ENCODE measurements at places on chromosomes 11 and 22.
A peak's percentile ranks its signal among the peaks of the same experiment; 100 is the strongest.

- DNase-seq = no peak
Observed at GRCh38 chr22:42561856-42562255, 8.1 kb downstream of the SERHL2 start.

GRCh38 chr11:113876074-113876797 lies 864 bp upstream of the USP28 start:
- no peak for DNase-seq

GRCh38 chr11:62432695-62433094 lies 13.9 kb downstream of the SCGB1A1 start:
- DNase-seq = no peak

DNA sequence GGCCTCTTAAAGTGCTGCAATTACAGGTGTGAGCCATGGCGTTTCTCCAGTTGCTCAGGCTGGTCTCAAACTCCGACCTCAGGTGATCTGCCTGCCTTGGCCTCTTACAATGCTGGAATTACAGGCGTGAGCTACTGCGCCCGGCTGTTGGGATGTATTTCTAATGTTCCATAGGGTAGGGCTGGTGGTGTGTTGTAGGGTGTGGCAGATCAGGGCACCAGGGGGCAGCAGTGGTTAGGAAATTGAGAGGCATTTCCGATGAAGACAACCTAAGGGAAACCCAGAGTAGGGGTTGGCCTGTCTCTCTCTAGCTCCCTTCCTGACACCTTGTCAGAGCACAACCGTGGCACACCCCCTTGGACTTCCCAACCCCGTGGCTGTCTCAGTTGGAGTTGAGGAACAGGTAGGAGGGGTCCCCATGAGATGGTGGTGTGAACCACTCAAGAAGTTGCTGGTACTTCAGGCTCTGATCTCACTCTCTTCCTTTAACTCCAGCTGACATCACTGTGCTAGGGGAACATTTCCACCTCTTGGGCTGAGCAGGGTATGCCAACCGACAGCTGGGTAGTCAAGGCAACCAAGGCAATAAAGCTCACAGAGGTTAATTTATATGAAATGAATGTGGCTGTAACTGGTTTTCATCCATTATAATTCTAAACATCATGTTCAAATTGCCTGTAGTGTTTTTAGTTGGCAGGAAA lies 33.0 kb downstream of the YWHAH start:
- no peak for DNase-seq

DNA sequence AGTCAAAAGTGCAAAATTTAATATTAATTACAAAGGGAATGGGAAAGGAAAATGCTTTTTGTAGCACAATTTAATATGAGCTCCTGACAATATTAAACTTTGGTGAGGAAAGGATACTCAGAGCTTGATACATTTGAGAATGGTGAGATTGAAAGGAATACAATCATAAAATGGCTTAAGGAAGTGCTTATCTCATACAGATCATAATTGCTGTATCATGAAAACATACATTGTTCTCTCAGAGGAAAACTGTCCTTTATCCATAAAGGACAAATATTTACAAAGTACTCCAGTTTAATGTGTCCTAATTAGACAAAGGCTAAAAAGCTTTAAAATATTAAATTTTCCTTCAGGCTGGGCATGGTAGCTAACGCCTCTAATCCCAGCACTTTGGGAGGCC lies 260.4 kb downstream of the TMEM135 start:
- DNase-seq = no peak

- DNase-seq = no peak
Observed at GRCh38 chr11:25908726-25909125, 423.2 kb upstream of the ANO3 start.

GRCh38 chr11:35402751-35403660 lies 16.4 kb downstream of the SLC1A2 start:
- no peak for DNase-seq

GRCh38 chr11:44110231-44110679 lies 14.8 kb downstream of the EXT2 start:
- no peak for DNase-seq

- DNase-seq = no peak
Observed at GRCh38 chr11:13679768-13680167, 11.3 kb downstream of the FAR1 start.

DNA sequence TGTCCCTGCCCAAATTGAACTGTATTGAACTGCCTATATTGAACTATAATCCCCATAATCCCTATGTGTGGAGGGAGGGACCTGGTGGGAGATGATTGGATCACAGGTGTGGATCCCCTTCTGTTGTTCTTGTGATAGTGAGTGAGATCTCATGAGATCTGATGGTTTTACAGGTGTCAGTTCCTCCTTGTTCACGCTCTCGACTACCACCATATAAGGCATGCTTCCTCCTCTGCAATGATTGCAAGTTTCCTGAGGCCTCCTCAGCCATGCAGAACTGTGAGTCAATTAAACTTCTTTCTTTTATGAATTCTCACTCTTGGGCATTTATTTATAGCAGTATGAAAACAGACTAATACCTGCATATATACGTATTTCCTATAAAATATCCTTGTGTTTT lies 206.5 kb upstream of the PDGFD start:
- no peak for DNase-seq

DNA sequence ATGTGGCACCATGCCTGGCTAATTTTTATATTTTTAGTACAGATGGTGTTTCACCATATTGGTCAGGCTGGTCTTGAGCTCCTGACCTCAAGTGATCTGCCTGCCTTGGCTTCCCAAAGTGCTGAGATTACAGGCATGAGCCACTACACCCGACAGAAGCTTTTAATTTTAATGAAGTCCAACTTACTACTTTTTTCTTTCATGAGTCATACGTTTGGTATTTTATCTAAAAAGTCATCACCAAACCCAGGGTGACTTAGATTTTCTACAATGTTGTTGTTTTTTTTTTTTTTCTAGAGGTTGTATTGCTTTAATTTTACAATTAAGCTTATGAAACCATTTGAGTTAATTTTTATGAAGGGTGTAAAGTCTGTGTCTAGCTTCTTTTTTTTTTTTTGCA lies 34.9 kb downstream of the JRKL start:
- no peak for DNase-seq

DNA sequence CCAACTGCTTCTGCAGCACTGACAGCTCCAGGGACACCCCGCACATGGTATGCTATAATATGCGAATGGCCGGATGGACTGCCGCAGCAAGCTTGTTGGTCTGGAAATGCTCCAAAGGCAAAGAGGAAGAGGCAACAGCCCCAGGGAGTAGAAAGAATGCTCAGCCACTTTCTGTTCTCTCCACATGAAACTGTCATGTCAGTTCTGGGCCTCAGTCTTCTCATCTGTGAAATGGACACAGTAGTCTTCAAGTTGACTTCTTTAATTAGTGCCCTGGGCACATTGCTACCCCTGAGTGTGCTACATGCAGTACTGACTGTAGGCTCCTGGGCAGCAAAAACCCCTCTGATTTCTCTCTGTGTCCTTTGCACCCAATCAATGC lies 19.9 kb downstream of the IL10RA start:
- no peak for DNase-seq

- DNase-seq = no peak
Observed at GRCh38 chr11:16987205-16987568, 27.0 kb downstream of the PLEKHA7 start.

- no peak for DNase-seq
Observed at GRCh38 chr11:67466962-67467771, 1.9 kb downstream of the TMEM134 start.

- no peak for DNase-seq
Observed at GRCh38 chr11:13761250-13761649, 92.8 kb downstream of the FAR1 start.

- no peak for DNase-seq
Observed at GRCh38 chr11:106088896-106089295, 11.4 kb downstream of the AASDHPPT start.

DNA sequence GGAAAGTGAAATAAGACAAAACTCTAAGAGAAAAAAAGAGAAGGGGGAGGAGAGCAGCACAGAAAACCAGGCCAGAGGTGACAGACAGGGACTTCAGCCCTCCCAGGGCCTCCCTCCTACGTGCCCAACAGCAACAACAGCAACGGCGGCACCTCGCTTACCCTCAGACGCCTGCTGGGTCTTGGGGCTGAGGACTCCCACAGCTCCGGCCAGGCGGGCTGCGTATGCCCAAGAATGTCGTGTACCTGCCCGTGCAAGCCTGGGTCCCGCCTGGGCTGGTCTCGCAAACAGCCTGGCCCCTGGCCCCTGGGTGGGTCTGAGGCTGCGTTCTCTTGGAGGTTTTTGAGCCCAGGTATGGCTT lies 30.5 kb downstream of the ARAP1 start:
- no peak for DNase-seq

DNA sequence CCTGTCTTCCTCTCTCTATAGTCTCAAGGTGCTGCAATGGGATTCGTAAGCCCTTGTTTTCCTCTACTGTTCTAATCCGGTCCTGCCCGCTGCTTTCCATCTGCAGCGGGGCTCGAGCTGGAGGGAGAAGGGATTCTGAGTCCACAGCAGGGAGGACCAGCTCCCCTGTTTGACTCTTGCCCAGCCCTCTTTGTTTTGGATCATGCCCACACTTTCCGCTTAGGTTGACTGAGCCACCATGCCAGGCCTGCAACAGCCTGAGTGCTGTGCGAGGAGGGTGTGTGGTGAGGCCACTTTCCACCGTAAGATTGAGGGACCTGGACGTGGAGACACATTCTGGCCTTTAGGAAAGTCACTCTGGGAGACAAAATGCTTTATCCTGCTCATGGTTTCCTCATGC lies 58.3 kb downstream of the CEP164 start:
- DNase-seq = no peak

DNA sequence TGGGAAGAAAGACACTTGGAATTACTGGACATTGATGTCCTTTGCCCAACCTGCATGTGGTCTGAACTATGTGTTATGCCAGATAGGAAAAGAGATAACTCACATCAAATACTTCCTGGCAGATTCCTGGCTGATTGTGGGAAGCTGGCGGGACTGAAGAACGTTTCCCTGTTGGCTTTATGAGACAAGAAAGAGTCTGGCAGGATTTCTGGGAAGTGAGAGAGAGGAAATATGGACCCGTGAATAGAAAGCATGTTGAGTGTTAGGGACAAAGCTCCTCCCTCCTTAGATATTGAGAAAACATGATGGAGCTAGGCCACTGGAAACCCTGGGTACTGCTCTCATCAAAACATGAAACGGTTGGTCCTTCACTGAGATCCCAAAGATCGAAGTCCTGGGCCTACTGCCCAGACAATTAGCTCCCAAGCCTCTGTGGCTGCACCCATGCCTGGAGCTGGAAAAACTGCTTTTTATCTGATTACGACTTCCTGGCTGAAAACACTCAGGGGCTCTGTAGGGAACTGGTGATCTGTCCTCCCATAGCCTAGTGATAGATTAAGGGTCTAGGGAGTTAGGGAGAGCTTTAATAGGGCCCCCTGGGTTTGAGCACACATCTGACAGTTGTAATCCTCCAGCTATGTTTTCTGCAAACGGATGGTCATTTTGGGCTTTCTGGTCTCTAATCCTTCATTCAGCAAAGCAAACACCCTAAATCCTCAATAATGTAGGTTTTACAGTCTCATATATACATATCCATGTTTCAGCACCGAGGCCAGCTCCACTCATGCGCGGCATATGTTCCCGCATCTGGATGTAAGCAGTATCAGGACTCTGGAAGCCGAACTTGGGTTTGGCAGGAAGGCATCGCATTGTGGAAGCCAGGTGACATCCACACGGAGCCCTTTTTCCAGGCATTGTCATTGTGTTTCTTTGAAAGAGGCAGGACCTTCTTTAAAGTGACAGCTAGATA lies 6.1 kb upstream of the B3GAT1 start:
- DNase-seq = no peak

GRCh38 chr22:36478966-36479365 lies 2.5 kb downstream of the TXN2 start:
- DNase-seq = no peak

- DNase-seq = no peak
Observed at GRCh38 chr22:20615021-20615420, 107.6 kb downstream of the MED15 start.

GRCh38 chr11:30990625-30991296 lies 378.8 kb downstream of the DCDC1 start:
- DNase-seq = no peak

DNA sequence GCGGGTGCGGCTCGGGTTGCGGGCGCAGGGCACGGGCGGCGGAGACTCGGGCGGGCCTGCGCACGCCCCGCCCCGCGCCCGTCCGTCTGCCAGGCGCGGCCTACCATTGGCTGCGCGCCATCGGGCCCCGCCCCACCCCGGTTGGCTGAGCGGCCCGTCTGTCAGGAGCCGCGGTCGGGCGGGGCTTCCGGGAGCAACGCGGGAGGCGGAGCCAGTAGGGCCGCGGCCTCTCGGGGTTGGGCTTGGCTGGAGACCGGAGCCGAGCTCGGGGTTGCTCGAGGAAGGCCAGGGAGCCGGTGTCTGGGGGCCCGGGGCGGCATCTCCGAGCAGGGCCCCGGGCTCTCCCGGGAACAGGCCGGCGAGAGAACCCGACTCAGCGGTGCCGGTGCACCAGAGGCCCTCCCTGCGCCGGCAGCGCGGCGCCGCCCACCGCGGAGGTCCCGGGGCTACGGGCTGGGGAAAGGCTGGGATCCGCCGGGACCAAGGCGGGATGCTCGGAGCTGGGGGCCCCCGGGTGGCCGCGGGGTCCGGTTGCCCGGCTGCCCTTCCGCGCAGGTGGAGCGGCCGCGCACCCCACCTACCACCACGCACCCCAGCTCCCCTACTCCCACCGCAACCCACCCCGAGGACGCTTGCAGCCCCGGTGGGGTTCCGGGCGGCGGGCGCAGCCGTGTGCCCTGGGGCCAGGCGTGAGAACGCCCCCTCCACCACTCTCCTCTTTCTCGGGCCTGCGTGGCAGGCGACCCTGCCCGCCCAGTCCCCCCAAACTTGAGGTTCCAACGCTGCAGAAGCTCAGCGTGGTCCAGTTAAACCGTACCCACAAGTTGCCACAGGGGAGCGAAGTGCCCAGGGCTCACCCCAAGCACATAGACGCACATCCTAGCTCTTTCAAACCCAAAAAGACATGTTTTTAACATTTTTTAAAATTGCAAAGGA lies at the start of gene HRAS:
TSS of gene HRAS (minus strand) at position 58 of the 936 bp plus-strand sequence.
- peak; percentile 98 for DNase-seq

- DNase-seq = no peak
Observed at GRCh38 chr22:43507235-43507634, 95.4 kb downstream of the MPPED1 start.

DNA sequence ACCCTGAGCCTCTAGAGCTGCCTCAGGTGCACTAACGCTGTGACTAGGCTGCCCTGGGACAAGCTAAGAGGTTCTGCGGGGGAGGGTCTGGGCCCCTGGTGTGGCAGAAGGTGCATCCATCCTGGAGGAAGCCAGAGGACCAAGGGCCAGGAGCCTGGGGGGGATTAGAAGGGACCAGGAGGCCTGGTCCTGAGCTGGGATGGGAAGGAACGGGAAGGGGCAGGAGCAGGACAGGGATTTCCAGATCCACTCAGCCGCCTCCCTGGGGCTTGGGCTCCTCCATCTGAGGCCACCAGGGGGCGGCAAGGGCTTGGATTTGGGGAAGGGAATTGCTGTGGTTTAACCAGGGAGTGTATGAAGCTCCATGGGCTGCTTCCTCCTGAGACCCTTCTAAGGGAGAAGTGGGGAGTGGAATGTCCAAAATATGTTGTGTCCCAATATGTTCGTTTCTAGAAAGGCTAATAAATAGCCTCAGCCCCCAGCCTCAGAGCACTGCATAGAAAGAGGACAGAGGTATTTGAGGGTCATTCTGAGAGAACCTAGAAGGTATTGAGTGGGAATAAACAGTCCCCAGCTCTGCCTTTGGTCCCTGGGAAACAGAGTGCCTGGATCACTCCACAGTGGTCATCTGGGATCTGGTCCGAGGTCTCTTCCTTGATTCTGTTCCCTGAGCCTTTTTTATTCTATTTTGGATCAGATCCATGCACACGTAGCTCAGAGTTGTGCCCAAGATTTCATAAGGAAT lies 17.4 kb upstream of the PRAME start:
- no peak for DNase-seq

Measured in esophagus muscularis mucosa (tissue), 4 donors.